ENCODE measurements at places on chromosomes 6 and 20.

- DNase-seq, result no peak
Observed at GRCh38 chr6:56863366-56863765, 91.5 kb upstream of the BEND6 start.

- DNase-seq, result no peak
Observed at GRCh38 chr20:58642441-58642840, 8.6 kb upstream of the STX16 start.

- DNase-seq, result peak; percentile 85
Observed at GRCh38 chr6:12289933-12290820, at the start of gene EDN1. Gene EDN1, plus strand, starts transcription at chr6:12290361. Its CDS starts 269 bp downstream, at chr6:12290630.

DNA sequence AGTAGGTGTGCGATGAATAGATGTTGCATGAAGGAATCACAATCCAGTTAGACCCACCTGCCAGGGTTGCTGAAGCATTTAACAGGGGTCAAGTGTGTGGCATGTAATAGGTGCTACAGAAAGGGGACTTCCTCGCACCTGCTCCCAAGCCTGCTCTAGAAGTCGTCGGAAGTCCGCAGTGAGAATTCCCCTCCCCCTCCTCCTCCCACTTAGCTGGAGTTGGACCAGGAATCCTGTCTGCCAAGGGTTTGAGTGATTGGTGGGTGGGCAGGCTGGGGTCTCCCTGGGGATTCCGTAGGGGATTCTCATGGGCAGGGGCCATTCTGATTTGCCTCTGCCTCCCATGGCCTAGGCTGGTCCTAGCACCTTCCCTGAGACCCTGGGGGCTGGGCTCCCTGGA, 10.3 kb downstream of the SCRT2 start:
- DNase-seq, result no peak

DNA sequence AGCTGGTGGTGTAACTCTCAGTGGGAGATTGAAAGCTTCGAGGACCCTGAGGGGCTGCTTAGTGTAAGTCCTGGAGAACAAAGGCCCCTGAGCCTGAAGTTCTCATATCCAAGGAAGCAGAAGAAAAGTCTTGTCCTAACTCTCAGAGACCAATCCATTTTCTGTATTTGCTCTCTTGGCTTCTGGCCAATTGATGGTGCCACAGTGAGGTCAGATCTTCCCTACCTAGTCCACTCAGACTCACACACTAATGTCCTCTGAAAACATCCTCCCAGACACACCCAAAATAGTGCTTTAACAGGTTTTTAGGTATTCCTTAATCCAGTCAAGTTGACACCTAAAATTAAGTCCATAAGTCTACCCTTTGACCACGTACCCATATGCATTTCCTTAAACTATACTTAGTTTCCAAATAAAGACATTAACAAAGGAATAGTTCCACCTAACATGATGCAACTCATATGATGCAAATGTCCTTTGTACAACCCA, 29.4 kb downstream of the ZNF292 start:
- no peak for DNase-seq

- no peak for DNase-seq
Observed at GRCh38 chr6:55319961-55320695, 7.1 kb upstream of the GFRAL start.

DNA sequence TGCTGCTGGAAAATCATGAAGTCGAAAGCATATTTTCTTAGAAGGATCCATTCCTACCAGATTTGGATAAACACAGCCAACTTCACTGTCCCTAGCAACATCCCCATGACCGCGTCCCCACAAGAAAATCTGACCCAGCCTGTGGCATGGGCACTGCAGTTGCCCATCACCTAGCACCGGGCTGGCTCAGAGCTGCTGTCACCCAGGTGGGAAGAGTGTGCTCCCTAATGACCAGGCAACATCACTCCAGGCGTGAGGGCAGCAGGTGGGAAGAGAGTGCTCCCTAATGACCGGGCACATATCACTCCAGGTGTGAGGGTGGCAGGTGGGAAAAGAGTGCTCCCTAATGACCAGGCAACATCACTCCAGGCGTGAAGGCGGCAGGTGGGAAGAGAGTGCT, 238.0 kb downstream of the TBXT start:
- DNase-seq, result no peak

GRCh38 chr6:34381081-34381480, 11.4 kb downstream of the NUDT3 start:
- DNase-seq, result no peak

- peak; percentile 9 for DNase-seq
Observed at GRCh38 chr6:84258268-84258667, 30.8 kb upstream of the CEP162 start.

DNA sequence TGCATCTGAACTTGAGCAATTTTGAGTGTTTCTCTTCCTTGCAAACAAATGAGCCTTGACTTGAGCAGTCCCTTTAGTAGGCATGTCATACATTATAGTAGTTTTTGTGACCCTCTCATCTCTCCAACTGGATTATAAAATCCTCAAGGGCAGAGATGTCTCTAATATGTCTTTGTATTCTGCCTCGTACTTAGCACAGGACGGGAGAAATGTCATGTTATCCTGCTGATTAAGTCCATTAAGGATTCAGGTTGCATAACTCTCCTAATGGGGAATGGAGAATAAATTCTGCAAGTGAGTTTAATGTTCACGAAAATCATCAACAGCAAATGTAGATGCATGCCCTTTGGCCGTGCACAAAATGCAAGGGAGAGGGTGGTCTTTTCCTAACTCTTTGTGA, 942.9 kb downstream of the KIF16B start:
- DNase-seq, result no peak

- peak; percentile 73 for DNase-seq
Observed at GRCh38 chr20:653110-653589, at the start of gene SRXN1. Gene SRXN1, minus strand, starts transcription at chr20:653200. Its CDS starts 15 bp downstream, at chr20:653185.

DNA sequence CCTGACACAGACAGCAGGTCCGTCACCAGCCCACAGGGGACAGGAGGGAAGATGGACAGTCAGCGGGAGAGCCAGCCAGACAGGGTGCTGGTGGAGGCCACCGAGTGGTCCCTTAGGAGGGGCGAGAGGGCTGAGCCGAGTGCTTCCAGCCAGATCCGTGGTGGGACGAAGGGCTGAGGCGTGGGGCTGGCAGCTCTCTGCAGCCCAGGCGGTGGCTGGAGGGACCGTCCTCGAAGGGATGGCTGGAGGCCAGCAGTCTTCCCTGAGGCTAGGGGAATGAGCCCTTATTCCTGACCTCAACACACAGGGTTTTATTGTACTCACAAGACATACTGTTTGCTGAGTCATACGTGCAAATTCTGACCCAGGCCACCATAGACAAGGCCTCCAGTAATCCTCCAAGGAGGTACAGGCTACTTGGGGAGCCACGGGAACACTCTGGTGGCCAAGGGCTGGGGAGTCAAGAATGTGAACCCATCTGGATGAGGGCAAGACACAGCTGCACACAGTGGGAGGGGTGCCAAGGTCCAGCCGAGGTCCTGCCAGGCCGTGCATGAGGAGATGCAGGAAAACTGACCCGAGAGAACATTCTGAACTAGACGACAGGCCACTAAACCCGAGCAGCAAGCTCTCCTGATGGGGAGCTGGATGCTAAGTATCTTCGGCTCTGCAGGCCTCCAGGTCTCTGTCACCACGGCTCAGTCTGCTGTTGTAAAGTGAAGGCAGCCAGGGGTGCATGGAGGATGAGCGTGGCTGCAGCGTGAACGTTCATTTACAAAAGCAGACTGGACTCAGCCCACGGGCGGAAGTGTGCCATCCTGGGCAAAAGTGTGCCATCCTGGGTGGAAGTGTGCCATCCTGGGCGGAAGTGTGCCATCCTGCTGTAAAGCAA, 242.5 kb downstream of the TTLL2 start:
- no peak for DNase-seq

DNA sequence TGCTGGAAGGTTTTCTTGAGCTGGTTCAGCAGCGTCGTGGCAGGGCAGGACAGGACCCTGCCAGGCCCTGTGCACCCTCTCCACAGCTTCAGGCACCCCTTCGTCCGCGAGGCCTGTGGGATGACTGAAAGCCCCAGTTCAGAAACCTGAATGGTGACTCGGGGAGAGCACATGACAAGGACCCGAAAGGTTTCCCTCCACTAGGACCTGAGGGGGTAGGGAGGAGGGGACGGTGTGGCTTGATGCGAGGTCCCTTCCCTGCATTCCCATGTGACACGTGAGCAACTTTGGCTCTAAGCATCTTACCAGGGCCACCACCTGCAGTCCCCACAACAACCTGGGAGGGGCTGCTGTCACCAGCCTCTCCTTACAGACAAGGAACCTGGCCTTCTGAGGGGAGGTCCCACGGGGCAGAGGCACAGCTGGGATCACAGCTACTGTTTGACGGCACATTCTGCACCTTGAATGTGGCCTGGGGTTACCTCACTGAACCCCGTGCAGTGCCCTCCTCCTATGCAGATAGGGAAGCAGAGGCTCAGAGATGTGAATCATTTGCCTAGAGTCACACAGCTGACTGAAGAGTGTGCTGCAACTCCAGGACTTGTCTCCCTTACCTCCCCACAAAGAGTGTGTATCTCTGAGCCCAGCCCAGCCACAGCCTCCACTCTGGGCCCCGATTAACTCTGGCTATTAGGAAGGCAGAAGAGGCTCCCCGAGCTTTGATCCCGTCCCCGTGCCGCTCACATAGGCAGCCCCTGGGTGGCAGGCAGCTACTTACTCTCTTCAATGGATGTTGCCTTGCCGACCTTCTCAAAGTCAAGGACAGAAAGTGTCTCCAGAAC, 84.6 kb downstream of the PTPN1 start:
- DNase-seq, result no peak

- DNase-seq, result no peak
Observed at GRCh38 chr6:12439296-12439695, 149.1 kb downstream of the EDN1 start.

DNA sequence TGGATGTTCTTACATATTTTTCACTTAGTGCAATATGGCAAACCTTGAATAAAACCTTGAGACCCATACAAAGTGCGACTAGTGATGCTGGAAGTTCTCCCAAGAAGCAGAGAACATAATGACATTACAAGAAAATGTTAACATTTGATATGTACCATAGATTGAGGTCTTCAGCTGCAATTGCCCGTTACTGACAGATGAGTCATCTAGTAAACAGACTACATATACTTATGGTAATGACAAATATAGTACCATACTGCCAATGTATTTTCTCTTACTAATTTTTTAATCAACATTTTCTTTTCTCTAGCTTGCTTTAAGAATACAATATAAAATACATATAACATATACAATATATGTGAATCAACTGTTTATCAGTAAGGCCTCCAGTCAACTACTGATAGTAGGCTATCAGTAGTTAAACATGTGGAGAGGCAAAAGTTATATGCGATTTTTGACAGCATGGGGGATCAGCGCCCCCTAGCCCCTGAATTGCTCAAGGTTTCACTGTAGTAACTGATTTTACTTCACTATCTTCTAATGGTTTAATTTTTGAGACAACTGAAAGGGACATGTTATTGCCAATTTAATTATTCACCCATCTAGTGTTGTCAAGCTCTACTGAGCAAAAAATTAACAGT, 166.7 kb upstream of the ADGRB3 start:
- no peak for DNase-seq

GRCh38 chr6:41712651-41713103, 22.7 kb downstream of the TFEB start:
- peak; percentile 97 for DNase-seq

GRCh38 chr6:144912474-144912873, 627.3 kb downstream of the UTRN start:
- DNase-seq, result no peak

DNA sequence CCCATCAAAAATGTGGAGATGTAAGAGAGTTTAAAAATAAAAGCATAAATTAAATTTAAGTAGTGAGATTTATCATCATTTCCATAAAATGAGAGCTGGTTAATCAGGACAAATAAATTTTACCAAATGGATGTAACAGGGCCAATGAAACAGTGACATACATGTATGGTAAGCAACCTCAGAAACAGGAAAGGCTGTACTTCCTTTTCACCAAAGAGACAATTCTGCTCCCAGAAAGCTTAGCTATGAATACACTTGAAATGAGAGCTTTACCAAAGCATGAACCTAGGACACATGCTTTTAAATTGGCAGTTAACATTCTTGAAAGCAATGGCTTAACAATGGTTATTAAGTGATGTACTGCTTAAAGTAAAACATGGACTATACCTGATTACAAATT, 12.1 kb upstream of the UBE2J1 start:
- no peak for DNase-seq

DNA sequence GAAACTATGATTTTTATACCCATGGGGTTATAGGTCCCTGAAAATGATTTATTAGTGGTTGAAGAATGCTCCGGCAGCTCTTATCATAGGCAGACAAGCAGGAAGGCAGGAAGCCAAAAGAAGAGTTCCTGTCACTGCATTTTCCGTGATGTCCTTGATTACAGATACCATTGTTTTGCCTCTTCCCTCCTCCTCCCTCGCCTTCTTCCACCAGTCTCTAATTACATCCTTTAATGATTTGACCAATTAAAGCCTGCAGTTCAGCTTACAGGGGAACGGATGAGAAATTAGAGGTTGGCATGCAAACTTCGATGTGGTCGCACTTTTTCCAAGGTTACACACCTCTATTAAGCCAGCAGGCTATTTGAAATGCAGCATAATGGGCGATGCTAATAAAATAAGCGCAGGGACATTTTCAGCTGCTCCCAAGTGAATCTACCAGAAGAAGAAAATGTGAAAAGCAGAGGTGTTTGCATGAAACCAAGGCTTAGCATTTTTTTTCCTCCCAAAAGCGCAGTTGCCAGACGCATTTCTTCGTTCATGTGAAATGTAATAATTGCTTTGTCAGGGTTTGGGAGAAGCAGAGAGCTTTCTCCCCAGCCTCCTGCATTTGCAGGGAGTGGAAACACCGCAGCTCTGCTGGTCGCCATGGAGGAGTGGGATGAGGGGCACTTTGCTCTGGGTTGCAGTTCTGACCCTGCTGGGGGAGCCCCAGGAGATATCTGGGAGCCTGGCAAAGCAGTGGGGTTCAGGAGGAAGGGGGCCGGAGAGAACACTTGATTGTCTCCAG, 6.0 kb downstream of the NOX3 start:
- DNase-seq, result no peak

DNA sequence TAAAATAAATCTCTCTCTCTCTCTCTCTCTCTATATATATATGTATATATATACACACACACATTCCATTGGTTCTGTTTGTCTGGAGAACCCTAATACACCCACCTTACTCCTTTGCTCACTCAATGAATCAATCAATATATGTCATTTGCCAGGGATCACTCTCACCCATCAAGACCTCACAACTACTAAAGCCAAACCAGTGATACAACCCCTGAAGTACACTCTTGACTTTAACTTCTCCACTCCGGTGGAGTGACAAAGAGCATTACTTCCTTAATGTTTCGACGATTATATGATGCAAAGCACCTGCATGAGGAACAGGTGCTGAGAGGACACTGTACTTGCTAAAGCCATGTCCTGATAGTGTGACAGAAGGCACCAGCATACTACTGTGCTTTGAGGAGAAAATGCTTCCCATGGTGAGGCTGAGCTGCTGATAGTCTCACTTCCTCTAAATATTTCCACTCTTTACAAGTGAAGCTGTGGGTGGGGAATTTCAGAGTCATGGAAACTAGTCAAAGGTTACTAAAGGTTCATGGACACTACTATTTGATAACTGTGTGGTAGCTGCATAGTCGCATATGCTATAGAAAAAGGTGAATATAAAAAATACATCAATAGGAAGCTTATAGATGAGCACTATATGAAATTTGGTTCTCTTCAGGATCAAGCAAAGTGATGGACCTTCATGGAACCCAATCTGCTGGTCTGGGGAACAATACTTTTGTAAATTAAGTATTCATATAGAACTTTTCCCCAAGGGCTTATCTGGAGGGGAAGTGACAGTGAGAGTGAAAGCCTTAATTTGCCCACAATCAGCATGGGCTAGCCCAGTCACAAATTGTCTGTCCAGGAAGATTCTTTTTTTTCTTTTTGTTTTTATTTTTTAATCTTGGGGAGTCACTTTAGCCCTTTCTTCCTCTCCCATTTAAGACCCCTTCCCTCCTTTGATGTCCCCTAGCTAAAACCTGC, 141.9 kb upstream of the NEDD9 start:
- DNase-seq, result peak; percentile 60

GRCh38 chr20:3866464-3866863, 19.8 kb downstream of the MAVS start:
- DNase-seq, result no peak

All from Ammon's horn (tissue), 1 donor.